Subcutaneous adipose tissue (tissue), 4 donors: ENCODE measurements at places on chromosomes 6 and 20. TPM values are rescaled to one million over a fixed set of nuclear protein-coding genes. Genes with fewer than 3 reads are reported as not detected.

SPATA25 gene
- 2.3 TPM for total RNA-seq

CDH22 gene
- not detected for total RNA-seq

HRH3 gene
- total RNA-seq = not detected

RSPH9 gene
- not detected for total RNA-seq

TAGAP gene
- 6.6 TPM for total RNA-seq

ZNF217 gene
- 62.3 TPM for total RNA-seq

FOXP4 gene
- total RNA-seq = 5.1 TPM

TRIM40 gene
- not detected for total RNA-seq

SFTA2 gene
- not detected for total RNA-seq

PKHD1 gene
- total RNA-seq = 0.19 TPM

RNF182 gene
- 0.38 TPM for total RNA-seq

SAPCD1 gene
- total RNA-seq = 8.3 TPM

HFE gene
- 11.2 TPM for total RNA-seq

PTCRA gene
- not detected for total RNA-seq

BIRC7 gene
- total RNA-seq = not detected

TREML1 gene
- not detected for total RNA-seq

LINC00237 gene
- not detected for total RNA-seq

KIF25 gene
- total RNA-seq = 0.65 TPM

OLIG3 gene
- total RNA-seq = not detected

GJA10 gene
- not detected for total RNA-seq

CLVS2 gene
- total RNA-seq = not detected

C20orf141 gene
- not detected for total RNA-seq

TNXB gene
- total RNA-seq = 150 TPM

TP53INP2 gene
- 5.8 TPM for total RNA-seq

ARMH2 gene
- total RNA-seq = not detected

TBPL1 gene
- total RNA-seq = 8.0 TPM

OR2W1 gene
- total RNA-seq = not detected

AIG1 gene
- total RNA-seq = 45.6 TPM
